ENCODE measurements at places on chromosomes 1 and 21.

- DNase-seq = peak; percentile 41
Measured at GRCh38 chr1:53326598-53327181, 1.2 kb downstream of the LRP8 start.

DNA sequence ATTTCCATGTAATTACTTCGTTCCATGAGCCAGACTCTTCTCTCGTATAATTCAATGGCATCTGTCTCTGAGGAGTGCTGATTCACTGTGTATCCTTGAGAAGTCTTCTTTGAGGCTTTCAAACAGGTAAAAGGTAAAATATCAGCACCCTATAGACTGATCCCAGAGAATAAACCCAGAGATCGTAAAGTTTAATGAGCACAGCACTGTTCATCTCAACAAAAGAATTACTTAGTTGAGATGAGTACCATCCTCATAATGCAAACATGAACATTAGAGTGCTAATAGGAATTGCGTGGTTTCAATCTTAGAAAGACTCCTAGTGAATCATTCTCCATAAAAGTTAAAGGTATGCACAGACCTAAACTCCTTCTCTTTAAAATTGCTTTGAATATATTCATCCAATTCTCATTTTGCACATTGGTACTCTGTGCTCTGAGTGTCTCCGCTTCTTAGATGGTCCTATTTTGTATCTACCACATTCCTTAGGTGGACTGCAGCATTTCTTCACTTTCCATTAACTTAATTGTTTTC is 97.2 kb downstream of the TBX15 start:
- DNase-seq = no peak

DNA sequence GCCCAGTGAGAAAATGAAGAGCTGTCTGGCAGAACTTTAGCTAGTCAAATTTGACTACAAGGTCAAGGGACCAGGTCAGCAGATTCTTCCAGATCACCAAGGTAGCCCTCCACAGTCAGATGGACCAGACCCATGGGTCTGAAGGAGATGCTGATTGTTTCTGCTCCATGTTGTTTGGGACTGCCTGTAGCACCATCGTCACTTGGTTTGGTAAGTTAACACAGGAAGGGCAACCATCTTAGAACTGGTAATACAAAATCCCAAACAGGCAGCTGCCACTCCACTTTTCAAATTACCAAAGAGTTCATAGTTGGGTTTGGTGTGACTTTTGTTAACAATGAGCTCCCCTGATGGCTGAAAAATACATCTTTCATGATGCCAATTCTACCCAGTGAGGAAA is 9.0 kb downstream of the ITPKB start:
- DNase-seq = no peak

- no peak for DNase-seq
Measured at GRCh38 chr1:175384546-175384945, 192.0 kb upstream of the KIAA0040 start.

- DNase-seq = peak; percentile 56
Measured at GRCh38 chr1:66335859-66336640, 197.9 kb upstream of the SGIP1 start.

DNA sequence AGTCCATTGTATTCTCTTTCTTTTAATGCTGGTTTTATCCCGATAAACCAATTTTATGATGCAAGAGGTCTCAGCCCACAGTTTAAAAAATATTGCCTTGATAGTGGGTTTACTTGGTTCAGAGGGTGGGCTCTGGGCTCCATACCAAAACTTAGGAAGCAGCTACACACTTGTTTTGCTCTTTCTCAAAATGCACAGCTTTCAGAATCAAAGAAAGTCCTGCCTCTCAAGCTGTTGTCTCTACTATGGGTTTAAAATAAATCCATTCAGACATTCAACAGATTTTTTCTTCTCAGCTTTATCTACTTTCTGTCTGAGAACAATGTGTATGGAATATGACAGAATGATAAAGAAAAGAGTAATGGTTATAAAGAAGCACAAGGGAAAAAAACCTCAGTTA is 14.8 kb upstream of the HHAT start:
- no peak for DNase-seq

GRCh38 chr1:55640708-55641473 is 425.7 kb upstream of the USP24 start:
- DNase-seq = no peak

- DNase-seq = no peak
Measured at GRCh38 chr1:18309552-18310155, 171.1 kb upstream of the KLHDC7A start.

DNA sequence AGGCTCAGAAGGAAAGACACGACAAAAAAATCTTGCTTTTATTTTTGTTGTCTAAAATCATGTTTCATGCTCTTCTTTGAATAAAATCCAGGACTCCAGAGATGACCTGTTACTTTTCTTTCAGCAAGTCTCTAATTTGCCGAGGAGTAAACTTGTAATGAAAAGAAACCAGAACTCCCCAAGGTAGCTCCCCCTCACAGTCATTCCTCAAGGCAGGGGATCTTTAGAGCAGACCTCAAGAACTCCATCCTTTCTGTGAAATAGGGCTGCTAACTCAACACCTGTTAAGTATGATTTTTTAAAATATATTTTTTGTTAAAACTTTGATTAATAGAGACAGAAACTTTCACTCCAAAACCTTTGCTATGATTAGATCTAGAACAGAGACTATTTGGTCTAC is 82.7 kb upstream of the ABCD3 start:
- DNase-seq = no peak

DNA sequence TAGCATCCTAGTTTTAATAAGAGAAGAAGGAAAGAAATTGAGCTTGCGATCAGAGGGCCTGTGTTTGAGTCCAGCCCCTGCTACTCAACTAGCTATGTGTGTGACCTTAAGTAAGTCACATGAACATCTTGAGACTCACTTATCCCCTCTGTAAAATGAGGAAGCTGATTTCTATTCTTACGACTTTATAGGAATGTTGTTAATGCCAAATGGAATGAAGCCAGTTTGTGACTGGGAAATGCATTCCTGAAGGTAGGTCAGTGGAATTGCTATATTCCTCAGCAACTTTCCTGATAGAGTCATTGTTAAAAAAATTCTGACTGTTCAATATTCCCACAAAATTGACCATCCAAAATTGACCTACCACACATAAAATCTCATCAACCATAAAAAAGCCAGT is 14.9 kb downstream of the FASLG start:
- no peak for DNase-seq

DNA sequence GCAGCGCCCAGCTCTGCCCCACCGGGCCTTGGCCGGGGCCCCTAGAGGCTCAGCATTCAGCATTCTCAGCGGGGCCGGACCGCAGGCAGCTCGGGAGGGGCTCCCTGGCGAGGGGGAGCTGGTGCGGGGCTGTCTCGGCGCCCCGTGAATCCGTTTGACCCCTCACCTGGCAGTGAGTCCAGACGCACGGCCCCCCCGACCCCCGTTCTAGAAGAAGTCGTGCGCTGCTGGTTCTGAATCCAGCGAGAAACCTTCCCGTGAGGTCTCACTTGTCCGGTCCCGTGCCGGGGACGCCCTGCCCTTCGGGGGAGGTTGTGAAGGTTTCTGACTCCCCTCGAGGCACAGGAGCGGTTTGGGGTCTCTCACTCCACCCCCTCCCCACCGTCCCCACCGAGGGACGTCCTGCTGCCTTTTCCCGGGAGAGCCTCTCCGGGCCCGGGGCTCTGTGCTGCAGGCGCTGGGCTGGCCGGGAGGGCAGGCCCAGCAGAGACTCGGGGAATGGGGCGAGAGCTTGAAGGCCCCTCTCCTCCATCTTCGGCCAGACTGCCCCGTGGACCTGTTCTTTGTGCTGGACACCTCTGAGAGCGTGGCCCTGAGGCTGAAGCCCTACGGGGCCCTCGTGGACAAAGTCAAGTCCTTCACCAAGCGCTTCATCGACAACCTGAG is 655 bp downstream of the COL6A1 start:
- DNase-seq = no peak

GRCh38 chr1:70411360-70411844 is 334 bp downstream of the CTH start:
- DNase-seq = no peak

DNA sequence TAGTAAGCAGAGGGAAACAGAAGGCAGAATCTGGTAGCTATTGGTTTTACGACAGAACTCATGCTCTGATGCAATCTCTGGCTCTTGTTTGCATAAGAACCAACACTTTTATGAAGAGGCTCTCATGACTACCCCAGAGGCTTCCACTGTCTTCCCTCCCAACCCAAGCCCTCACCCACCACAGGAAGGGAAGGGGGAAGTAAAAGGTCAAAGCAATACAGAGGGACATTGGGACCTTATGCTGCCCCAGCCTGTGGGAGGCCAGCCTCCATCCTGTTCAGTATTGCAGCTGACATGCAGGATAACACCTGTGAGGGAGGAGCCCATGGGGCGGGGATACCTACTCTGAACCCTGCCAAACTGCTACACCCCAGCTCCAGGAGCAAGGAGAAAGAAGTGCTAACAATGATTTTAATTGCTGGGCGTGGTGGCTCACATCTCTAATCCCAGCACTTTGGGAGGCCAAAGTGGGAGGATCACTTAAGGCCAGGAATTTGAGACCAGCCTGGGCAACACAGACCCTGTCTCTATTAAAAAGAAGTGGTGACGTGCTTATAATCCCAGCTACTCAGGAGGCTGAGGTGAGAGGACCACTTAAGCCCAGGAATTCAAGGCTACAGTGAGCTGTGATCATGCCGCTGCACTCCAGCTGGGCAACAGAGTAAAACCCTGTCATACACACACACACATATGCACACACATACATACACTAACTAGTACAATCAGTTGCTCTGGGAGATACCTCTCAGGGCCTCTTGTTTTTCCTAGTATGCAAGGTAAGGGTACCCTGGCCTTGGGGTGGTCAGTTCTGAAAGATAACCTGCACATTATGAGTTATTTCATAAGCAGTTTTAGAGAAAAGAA is 9.5 kb downstream of the MR1 start:
- DNase-seq = no peak

- no peak for DNase-seq
Measured at GRCh38 chr21:33367309-33367973, 35.8 kb upstream of the IFNGR2 start.

- no peak for DNase-seq
Measured at GRCh38 chr1:219340796-219341195, 167.1 kb downstream of the LYPLAL1 start.

DNA sequence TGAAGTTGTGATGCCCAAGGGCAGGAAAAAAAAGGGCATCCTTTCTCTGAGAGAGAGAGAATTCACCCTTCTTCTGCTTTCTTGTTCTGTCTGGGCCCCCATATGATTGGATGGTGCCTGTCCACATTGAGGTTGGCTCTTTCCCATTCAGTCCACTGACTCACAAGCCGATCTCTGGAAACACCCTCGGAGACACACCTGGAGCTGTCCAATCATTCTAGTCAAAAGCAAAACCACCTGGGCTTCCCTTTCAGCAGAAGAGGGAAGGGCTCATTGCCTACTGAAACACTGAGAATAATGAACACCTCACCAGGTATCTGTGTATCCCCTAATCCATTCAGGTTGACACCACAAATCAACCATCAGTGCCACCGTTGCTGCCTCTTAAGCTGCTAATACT is 103.7 kb upstream of the GNG12 start:
- DNase-seq = no peak

GRCh38 chr21:44455524-44456213 is 359 bp downstream of the LRRC3 start:
- peak; percentile 15 for DNase-seq

DNA sequence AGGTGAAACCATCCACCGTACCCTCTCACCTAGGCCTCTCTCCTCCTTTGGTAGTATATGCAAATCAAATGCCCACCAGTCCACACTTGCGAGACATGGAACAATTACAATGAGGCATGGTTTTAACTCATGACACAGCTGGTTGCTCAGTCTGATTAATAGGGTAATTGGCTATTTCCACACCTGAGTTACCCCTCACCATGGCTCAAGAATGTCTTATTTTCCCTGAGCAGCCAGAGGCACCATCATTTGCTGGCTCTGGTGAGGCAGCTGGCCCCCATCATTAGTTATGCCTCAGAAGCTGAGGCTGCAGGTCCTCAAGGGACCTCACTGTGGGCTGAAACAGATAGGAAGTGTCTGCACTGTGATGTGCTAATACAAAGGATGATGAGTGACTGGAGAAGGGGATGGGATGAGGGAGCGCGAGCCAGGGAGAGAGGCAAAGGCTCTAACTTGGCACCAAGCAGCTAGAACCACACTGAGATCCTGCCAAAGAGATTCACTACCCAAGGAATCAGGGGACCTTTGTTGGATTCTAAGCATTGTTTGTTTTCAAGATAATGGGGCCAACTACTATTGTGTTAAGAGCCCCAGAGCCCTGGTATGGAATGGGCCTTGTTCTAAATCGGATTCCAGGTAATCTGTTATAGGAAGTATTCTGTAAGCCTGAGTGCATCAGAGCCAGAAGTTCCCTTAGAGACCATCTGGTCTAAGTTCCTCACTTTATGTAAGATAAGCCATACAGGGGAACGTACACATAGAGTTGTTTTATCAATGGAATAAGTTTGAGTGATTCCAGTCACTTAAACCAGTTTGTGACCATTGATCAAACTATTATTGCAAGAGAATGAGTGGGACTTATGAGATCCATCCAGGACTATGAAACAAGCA is 80.0 kb upstream of the CNTN2 start:
- no peak for DNase-seq

GRCh38 chr1:64965366-64966157 is 787 bp downstream of the JAK1 start:
- peak; percentile 46 for DNase-seq

DNA sequence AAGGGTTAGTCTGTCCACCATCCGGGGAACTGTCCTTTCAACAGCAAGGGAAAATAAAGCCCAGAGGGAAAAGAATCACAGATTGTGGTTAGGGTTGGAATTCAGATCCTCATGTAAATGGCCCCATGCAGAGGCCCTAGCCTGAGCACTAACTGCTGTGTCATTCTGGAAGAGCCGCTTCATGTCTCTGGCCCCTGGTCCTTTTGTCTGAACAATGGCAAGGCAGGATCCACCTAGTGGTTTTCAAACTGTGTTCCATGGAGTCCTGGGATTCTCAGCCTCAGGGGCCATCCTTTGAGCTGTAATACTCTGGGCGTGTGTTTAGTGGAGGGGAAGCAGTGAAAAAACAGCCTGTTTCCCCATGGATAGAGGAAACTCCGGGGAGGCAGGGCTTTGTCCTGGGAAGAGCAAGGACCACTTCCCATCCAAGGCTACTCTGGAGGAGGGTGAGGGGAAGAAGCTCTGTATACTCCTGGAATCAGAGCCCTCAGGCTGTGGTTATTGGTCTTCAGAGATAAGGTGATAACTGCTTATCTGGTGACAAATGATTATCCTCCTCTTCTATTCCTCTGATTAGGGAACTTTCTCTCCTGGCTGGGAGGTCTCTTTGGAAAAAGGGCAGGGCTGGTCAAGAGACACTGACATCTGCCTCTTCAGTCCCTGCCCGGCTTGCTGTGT is 19.2 kb downstream of the PAX7 start:
- DNase-seq = no peak

All from stimulated activated CD4-positive, alpha-beta T cell treated with anti-CD3 and anti-CD28 coated beads, Interleukin-2, amount 100 ng/mL, for 48 hours (primary cell).